ENCODE measurements at places on chromosomes 6 and 20.

- no peak for DNase-seq
Measured at GRCh38 chr6:24274441-24275083, 83.3 kb downstream of the DCDC2 start.

- DNase-seq, result no peak
Measured at GRCh38 chr6:13429406-13429753, 58.0 kb downstream of the GFOD1 start.

- no peak for DNase-seq
Measured at GRCh38 chr6:129766959-129767728, 57.2 kb upstream of the ARHGAP18 start.

DNA sequence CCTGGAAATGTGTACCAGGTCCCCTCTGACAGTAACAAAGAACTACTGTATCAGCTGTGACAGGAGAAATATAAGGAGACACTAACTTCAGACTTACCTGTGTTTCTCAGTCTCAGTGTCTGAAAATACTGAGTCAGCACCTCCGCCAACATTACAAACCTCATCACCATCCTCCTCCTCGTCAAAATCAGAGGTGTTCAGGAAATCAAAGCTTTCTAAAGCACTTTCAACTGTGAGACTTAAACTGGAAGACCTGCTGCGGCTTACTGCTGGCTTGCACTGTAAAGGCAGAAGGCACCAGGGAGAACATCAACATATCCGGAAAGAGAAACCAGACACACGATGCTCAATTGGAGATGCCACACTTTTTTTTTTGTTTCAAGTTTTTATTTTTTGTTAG, 40.3 kb upstream of the ARMH2 start:
- DNase-seq, result no peak

DNA sequence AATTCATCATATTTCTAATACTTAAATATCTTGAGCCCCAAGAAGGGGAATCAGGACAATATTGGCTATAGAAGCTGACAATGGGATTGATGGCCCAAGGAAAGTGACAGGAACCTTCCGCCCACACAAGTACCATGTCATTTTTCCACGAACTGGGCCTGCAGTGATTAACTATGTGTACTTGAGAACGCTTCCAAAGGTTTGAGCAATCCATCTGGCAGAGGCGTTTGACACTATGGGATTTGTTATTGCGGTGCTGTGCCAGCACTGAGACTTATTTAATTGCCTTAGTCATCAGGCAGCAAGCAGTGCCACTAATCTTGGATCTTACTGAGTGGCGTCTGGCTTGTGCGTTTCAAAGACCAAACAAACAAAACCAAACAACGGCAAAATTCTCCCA, 135.6 kb upstream of the UST start:
- DNase-seq, result no peak

- DNase-seq, result no peak
Measured at GRCh38 chr20:7703996-7704395, 236.3 kb downstream of the HAO1 start.

All from frontal cortex (tissue), 4 donors.